Activated CD4-positive, alpha-beta T cell treated with anti-CD3 and anti-CD28 coated beads for 24 hours (primary cell): ENCODE measurements at places on chromosomes 1 and 21.
A peak's percentile ranks its signal among the peaks of the same experiment; 100 is the strongest.

- DNase-seq, result no peak
These were observed 25.4 kb upstream of the SPSB1 start for GRCh38 chr1:9267352-9267686.

DNA sequence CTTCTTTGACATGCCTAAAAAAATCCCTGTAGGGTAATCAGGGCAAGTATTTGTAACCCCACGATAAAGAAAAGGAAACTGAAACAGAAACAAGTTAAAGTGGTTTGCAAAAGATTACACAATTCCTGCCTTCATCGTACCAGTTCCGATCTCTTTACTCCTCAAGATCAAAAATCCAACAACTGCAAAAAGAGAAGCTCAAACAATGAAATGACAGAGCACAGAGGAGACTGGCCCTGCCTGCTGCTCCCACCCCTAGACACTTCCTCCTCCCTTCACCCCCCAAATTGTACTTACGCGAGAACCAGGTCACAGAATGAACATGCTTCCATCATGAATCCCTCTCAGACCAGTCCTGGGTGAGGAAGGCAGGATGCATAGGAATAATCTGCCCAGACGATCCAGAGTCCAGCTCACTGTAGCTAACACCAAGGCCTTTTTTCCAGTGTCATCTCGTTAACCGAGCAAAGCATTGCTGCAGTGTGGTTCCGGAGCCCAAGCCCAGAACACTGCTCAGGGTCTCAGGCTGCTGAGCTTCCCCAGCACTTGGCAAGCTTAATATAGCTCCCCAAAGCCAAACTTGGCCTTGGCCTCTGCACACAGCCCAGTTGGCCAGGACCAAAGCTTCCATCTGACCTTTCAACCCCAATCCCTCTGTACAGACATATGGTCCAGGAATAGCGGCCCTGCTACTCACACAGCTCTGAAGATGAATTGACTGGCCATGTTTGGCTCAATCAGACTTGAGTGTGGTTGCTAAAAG is 20.3 kb downstream of the RXRG start:
- DNase-seq, result no peak

DNA sequence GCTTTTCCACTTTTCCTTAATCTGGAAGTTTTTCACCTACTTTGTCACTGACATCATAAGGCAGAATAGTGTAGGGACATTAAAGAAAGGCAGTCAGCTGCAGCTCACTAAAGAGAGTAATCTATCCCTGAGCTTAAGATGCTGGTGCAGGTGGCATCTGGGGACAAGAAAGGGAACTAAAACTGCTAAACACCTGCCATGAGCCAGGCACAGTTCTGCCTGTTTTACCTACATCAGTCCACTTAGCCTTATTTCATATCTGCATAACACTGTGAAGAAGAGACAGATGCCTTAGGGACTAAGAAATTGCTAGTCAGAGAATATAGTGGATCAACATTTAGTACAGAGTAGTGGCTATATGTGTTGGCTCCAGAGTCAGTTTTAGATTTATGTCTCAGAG is 88.1 kb downstream of the GPATCH2 start:
- no peak for DNase-seq

DNA sequence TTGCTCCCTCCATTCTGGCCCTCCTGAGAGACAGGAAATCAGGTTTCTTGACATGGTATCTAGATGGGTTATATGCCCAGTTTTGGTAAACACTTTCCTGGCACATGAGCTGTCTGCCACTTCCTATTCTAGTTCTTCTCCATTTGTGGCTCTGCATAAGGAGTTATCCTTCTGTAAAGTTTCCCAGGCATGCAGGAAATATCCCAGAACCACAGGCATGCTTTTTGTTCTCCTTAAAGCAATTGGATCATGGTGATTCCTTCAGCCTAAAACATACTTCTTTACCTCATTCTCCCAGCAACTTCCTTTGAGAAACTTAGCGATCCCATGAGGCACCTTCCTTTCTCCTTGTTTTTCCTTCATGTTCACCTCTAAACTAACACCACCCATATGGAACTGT is 199.8 kb downstream of the CRB1 start:
- no peak for DNase-seq

GRCh38 chr1:63679076-63679475 is 85.9 kb downstream of the PGM1 start:
- DNase-seq, result no peak

DNA sequence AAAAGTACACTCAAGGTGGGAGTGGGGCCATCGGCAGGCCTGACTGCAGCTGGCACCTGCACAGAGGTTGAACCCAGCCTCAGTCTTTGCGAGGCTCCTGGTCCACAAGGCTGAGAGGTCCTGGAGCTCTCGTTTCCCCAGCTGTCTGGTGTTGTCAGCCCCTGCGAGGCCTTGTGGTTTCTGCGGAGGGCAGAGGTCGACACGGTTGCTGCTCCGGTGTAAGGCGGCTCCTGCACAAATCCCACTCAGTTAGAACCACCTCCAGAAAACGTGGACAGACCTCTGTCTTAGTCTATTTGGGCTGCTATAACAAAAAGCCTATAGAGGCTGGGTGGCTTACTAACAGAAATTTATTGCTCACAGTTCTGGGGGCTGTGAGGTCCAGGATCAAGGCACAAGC is 5.8 kb downstream of the KIAA1614 start:
- no peak for DNase-seq

GRCh38 chr1:17348593-17349234 is 23.3 kb upstream of the PADI6 start:
- DNase-seq, result no peak

- DNase-seq, result no peak
These were observed 78.7 kb upstream of the ATP1B1 start for GRCh38 chr1:169027607-169028320.

DNA sequence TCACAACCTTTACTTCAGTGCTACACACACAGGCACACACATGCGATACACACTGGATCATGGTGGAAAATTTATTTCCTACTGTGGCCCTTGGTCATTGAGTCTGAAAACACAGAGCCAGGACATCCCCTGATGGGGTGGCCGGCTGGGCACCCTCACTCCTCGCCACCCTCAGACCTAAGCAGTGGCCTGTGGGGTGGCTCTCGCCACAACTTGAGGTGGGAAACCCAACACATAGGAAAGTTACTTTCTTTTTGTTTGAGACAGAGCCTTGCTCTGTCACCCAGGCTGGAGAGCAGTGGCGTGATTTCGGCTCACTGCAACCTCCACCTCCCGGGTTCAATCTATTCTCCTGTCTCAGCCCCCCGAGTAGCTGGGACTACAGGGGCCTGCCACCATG is 19.4 kb downstream of the CRYAA start:
- DNase-seq, result no peak

DNA sequence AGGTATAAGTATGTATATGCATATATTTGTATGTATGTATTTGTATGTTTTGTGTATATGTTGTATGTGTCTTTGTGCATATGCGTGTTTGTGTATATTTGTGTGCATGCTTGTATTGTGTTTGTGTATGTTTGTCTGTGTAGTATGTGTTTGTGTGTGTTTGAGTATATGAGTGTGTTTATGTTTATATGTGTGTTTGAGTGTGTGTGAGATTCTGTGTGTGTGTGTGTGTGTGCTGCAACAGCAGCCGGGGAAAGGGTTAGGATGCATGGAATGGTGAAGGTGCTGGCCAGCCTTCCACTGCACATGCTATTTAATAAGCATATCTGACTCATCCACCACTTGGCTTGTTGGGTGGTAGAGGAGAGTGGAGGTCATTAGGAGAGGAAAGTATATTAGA is 46.6 kb upstream of the RAB4A start:
- DNase-seq, result no peak

DNA sequence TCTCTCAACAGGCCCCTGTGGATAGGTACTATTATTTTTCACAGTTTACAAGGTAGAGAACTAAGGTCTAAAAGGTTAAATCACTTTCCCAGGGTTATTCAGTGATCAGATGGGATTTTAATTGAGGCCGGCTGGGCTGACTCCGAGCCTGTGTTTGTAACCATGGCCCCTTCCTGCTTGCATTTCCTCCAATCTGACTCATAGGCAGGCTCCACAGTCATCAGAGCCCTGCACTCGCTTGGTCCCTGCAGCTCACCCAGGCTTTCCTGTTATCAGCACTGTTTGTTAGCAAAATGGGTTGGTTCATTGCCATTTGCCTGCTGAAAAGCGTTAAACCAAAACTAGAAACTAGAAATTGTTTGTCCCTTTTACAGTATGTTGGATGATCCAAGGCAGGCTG is 41.4 kb upstream of the LMX1A start:
- DNase-seq, result no peak

DNA sequence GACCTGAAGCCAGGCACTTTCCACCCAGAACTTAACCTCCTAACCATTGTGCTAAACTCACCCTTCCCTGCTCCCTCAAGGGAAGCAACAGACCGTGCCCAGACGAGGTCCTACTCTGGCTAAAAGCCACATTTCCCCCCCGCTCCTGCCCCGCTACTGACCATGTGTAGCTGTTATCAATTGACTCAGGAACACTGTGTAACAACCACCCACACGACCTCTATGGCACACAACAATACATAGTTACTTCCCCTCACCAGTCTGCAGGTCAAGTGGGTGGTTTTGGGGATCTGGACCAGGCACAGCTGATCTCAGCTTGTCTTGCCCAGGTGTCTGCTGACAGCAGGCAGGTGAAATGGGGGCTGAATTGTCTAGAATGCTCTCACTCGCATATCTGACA is 40.1 kb downstream of the CAMK2N1 start:
- DNase-seq, result no peak

DNA sequence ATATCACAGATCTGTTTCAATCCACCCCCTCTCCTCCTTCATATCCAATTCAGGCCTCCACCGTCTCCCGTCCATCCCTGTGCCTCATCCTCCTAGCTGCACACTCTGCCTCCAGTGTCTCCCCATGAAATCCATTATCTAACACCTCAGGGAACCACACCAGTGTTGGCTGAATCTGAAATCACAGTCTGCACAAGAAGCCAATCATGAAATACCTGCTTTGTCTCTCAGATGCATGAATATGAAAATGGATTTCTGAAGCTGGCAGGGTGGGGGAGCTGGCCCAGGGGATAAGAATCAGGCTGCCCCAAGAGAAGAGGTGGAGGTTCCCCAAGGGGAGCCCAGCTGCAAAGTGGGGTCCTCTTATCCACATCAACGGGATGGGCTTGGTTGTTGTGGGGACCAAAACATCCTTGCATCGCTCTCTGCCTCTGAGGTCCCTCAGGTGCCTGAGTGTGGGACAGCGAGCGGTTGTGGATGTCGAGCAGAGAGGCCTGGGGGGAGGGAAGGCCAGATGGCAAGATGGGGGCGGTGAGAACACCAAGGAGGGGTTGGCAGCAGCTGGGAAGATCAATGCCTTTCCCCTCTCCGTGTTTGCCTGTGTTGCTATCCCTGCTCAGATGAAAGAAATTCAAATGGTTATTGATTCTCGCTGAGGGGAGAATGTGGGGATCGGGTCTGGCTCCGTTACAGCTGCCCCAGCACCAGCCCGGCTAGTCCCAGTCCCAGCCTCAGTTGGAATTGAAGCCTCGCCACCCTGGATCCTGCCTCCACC is 237.3 kb upstream of the POU3F1 start:
- no peak for DNase-seq

DNA sequence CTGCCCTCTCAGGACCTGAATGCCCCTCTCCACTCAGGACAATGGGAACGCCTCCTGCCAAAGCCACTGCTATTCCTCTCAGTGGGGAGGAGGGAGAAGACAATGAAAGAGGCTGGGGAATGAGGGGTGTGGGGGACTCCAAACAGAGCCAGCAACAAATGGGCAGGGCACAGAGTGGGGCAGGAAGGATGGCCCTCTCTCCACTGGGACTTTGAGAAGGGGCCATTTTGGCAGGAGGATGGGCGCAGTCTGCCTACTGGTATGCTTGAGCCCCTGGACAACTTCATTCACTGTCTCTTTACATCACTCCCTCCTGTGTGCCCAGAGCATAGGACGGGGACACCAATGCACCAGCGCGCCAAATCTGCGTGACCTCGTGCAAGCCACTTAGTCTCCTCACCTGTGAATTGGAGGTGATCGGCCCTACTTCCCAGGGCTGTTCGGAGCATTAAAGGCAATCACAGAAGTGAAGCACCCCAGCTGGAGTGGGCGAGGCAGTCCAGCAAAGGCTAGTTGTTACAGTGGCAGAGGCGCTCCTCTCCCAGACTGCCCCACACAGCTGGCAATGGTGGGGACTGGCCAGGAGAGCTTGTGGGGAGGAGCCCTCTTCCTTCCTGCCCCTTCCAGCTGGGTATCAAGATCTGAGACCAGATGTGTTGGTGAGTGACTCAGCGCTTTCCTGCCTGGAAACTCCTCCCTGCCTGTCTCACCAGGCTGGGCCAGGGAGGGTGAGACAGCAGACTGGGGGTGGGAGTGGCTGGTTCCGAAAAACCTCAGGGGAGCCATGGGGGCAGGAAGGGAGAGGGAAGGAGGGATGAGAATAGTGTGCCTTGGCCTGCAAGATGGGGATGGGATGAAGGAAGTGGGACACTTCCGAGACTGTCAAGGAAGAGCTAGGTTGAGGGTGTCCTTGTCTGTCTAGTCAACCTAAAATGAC is 22.4 kb upstream of the SYNC start:
- peak; percentile 12 for DNase-seq

DNA sequence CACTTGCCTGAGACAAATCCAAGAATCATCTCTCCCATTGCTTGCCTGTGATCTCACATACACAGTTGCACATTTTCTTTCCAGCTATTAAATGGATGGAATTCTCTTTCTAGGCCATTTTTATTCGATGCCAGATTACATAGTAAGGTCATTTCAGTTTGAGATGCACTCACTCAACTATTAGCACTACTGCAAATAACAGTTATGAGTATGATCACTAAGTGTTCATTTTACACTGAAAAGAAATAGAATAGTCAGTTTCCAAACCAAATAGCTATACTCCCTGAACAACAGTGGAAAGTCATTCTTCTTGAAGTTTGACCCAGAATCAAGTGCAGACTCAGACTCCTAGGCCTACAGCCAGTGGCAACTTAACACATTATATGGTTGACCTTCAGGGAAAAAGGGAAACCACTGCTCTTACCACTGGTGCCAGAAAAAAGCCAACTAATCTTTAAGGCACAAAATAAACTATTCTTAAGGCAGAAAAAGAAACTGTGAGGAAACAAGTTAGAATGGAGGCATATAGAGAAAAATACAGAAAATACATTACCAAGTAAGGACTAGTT is 31.5 kb downstream of the WNT2B start:
- DNase-seq, result no peak

DNA sequence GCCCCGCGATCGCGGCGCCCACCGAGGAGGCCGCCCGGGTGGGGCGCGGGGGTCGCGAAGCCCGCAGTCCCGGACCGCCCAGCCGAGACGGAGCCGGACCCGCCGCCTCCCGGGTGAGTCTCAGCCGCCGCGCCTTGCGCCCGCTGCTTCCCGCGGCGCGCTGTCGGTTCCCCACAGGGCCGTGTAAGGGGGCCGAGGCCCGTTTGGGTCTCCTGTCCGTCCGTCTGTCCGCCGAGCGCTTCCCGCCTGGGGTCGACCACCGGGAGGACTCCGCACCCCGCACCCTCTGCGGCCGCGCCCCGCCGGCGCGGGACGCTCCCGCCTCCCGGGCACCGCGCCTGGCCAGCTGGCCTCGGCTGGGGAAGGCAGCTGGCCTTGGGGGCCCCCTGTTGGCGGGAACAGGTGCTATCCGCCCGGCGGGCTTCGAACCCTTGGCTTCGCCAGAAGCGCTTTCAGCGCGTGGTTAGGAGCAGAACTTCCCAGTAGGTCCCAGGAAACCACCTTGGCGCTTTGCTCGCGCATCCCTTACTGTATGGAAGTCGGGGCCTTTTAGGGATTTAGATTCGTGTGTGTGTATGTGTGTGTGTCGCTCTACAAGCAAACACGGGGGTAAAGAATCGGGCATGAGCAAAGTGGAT is 414 bp downstream of the TMEM51 start:
- peak; percentile 34 for DNase-seq
